ENCODE measurements at places on chromosomes 1 and 21.

- no peak for DNase-seq
Measured at GRCh38 chr1:81758181-81758580, 42.6 kb upstream of the ADGRL2 start.

DNA sequence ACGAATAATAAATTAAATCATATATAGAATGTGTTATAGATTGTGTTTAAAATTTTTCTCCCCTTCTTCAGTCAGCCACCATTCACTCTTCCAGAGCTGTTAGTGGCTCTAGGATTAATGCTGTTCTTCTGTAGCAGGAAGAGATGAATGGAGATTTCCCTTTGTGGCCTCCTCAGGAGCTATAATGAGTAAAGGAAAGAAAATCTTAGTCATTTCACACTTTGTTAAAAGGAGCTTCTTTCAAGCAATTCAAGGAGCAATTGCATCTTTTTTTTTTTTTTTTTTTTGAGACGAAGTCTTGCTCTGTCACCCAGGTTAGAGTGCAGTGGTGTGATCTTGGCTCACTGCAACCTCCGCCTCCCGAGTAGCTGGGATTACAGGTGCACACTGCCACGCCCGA, 23.7 kb upstream of the TMCO2 start:
- no peak for DNase-seq

DNA sequence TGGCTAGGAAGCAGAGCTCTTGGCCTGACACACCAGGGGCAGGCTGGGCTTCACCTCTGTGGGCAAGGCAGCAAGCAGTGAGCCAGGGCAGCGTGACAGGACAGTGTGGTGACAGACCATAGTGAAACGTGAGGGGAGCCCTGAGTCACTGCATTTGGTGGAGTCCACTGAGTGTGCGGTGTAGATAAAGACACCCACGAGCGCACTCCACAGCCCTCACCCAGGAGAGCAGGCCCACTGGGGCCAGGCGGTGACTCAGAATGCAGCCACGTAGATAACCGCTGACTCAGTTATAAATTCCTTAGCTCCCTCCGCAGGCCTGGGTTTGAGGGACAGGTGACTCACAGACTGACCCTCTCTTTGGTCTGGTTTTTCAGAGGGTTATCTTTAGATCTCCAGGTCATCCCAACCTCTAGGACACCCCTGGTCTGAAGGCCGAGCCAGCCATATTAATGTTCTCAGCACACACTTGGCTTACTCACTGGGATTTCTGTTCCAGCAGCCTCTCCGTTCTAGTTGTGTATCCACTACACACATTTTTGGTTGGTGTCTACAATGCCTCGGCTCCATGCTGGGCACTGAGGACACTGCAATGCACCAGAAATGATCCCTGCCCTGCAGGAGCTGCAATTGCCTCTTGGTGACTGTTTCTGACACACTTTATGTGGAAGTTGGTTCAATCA, 90.2 kb upstream of the TSPAN2 start:
- no peak for DNase-seq

- no peak for DNase-seq
Measured at GRCh38 chr1:36486439-36487335, 4.0 kb upstream of the CSF3R start.

DNA sequence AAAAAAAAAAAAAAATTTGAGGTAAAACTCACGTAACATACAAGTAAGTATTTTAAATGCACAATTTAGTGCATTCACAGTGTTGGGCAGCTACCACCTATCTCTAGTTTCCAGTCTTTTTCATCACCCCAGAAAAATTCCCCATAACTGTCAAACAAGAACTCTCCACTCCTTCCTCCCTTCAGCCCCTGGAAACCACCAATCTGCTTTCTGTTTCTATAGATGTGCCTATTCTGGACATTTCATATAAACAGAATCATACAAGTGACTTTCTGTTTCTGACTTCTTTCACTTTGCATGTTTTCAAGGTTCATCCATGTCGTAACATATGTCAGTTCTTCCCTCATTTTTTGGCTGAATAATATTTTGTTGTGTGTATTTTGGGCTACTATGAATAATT, 24.9 kb upstream of the ETS2 start:
- DNase-seq = no peak

DNA sequence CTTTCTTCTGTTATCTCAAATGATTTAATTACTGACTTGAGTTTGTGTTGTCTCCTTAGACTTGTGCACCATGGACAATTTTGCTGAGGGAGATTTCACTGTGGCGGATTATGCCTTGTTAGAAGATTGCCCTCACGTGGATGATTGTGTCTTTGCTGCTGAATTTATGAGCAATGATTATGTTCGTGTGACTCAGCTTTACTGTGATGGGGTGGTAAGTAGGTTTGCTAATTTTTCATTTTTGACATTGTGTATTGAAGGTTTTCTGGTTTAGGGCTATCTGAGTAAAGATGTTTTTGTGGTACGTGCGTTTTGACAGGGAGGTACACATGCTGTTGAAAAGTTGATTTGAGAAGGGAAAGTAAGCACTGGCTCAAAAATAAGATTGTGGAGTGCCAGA, 14.1 kb downstream of the TTC3 start:
- peak; percentile 67 for DNase-seq

DNA sequence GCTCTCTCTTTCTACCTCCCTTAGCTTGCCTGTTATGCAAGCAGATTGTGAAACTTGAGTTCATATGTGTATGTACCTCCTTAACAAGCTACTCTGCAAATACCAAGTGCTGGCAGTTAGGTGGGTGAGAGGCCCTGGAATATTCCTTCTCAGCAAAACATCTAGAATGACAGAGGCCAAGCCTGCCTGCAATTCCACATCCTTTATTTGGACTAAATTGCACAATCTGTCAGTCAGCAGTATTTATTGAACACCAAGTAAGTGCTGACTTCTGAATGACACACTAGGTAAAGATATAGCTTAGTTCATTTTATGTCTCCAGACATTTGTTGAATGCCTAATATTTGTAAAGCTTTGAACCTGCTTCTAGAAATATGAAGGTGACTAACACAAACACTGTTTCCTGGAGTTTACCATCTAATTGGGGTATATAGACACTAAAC, 87.5 kb downstream of the RGL1 start:
- DNase-seq = no peak

DNA sequence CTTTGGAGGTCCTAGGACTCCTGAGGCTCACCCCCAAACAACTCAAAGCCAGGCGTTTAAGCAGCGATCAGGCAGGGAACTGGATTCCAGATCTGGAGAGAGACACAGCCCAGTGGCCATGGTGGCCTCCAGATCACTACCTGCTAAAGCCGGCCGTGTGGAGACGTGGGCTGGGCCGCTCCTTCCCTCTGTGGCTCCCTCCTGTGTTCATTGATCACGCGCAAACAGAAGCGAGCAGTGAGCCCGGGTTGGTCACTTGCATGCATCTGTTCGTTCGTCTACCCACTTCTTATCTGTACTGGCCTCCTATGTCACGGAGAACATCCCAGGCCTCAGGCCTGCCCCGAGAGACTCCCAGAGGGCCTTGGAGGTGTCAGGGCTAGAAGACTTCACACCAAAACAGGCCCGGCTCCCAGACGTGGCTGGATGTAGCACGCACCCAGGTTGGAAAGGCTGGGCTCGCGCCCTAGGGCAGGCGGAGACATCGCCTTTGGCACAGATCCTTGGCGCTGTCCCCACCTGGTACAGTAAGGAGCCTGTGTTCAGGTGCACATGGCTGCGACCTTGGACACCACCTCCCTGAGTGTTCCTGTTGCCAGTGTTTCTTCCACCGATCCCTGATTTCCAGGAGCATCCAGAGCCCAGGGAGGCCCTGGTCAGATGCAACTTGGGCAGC, 76.7 kb upstream of the ARHGEF16 start:
- DNase-seq = no peak

DNA sequence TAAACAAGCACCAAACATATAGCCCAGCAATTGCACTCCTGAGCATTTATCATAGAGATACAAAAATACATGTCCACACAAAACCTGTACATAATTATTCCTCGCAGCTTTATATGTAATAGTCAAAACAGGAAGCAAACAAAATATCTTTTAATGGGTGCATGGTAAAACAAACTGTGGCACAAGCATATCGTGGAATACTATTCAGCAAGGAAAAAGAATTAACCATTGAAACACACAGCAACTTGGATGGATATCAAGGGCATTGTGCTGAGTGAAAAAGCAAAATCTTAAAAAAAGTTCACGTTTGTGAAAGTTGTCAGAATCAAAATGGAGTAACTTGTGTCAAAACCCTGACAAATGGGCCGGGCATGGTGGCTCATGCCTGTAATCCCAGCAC, 12.4 kb downstream of the TNFRSF9 start:
- no peak for DNase-seq

GRCh38 chr1:31927661-31927980, 10.5 kb downstream of the PTP4A2 start:
- no peak for DNase-seq

DNA sequence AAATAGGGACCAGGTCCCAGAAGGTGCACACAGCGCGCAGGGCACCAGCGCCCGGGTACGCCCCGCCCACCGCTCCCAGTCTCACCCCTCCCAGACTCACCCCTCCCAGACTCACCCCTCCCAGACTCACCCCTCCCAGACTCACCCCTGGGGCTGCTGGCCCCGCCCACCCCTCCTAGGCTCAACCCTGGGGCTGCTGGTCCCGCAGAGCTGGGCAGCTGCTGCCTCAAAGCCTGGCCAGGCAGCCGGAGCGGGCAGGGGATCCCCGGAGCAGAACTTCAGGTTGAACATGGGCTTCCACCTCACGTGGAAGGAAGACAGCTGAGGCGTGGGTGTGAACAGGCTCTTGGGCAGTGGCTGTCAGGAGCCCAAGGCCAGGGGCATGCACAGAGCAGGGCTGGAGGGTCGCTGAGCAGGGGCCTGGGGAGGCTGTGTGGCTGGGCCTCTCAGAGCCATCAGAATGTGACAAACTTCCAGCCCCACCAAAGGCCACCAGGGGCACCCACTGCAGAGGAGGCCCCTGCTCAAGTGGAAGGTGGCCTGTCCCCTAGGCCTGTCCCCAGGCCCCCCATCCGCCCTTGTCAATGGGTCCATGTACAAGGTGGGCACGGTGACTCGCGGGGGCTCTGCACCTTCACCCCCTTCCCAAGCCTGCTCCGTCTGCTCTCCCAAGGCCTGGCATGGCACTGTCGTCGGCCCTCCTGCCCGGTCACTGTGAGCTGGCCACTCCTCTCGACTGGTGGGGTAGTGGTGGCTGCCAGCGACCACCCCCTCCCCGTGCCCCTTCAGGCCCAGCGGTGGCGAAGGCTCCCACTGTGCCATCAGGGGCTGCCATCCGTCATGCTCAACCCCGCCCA, 20.4 kb upstream of the SUMO3 start:
- no peak for DNase-seq

DNA sequence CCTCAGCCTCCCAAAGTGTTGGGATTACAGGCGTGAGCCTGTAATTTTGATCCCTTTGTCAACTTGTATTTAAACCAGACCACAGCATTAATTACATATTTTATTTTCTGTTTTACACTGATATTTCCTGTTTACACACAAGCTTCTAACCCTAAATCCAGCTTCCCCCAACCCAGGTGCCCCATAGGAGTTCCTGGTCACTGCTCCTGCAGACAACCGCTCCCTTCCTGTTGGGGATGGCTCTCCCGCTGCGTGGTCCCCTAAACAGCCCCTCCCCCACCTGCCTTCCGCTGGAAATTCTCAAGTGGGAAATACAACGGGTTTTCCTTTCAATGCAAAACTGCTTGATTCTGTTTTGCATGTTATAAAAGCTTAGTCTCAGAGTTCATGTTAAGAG, 3.7 kb downstream of the CSTB start:
- DNase-seq = no peak

DNA sequence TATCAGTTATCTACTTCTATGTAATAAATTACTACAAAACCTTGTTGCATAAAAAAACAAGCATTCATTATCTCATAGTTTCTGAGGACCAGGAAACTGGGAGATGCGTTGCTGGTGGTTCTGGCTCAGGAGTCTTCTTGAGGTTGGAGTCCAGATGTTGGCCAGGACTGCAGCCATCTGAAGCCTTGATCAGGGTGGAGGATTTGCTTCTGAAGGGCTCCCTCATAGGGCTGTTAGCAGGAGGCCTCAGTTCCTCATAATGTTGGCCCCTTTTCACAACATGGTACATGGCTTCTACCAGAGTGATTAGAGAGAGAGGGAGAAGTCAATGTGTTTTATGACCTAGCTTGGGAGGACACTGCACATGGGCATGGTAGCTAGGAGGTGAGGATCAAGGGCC, 137.4 kb downstream of the CNIH3 start:
- no peak for DNase-seq

GRCh38 chr21:36859744-36860501, 106.5 kb downstream of the HLCS start:
- peak; percentile 52 for DNase-seq

DNA sequence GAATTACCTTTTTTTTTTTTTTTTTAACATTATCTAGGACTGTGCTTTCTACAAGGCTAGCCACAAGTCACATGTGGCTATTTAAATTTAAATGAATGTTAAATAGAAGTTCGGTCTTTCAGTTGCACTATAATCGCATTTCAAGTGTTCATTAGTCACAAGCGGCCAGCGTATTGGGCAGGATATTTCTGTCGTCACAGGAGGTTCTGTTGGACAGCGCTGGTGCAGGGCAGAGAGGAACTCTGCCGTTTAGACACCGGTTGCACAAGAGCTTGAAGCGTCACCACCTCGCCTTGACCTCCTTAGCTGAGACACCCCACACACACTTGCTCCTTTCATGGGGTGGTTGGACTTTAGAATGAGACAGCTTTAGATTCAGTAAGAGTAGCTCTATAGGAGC, 64.1 kb downstream of the BACE2 start:
- DNase-seq = no peak

- no peak for DNase-seq
Measured at GRCh38 chr1:75392278-75392677, 218.6 kb downstream of the SLC44A5 start.

- DNase-seq = no peak
Measured at GRCh38 chr1:113675302-113675701, 84.0 kb downstream of the PHTF1 start.

GRCh38 chr1:229093238-229093540, 177.7 kb upstream of the RAB4A start:
- no peak for DNase-seq

- DNase-seq = no peak
Measured at GRCh38 chr1:3065797-3066196, 3.2 kb upstream of the PRDM16 start.

DNA sequence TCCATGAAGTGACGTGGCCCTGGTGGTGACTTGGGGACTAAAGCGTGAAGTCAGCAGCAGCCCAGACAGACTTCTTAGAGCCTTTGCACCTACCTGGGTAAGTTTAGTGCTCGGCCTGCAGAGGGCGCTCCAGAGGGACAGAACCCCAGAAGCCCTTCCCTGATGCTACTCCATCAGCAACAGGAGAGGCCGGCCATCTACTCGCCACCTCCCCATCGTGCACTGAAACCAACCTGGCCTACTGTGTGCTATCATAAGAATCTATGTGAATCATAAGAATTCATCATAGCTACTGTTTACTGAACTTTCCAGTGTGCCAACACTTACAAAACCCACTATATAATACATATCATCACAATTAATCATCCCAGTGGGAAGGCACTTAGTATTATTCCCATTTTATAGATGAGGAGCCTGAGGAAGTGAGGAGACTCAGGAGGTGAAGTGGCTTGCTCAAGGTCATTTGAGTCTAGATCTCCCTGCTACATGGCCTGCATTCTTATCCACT, 7.9 kb upstream of the EDN2 start:
- peak; percentile 64 for DNase-seq

GRCh38 chr1:39689635-39690034, 1.6 kb downstream of the HPCAL4 start:
- peak; percentile 19 for DNase-seq

GRCh38 chr1:172637522-172637921, 21.4 kb upstream of the FASLG start:
- no peak for DNase-seq
